ENCODE measurements at places on chromosomes 2 and 18.
A peak's percentile ranks its signal among the peaks of the same experiment; 100 is the strongest.

- DNase-seq, result no peak
Observed at GRCh38 chr18:75087119-75088020, 121.6 kb downstream of the PTGR3 start.

DNA sequence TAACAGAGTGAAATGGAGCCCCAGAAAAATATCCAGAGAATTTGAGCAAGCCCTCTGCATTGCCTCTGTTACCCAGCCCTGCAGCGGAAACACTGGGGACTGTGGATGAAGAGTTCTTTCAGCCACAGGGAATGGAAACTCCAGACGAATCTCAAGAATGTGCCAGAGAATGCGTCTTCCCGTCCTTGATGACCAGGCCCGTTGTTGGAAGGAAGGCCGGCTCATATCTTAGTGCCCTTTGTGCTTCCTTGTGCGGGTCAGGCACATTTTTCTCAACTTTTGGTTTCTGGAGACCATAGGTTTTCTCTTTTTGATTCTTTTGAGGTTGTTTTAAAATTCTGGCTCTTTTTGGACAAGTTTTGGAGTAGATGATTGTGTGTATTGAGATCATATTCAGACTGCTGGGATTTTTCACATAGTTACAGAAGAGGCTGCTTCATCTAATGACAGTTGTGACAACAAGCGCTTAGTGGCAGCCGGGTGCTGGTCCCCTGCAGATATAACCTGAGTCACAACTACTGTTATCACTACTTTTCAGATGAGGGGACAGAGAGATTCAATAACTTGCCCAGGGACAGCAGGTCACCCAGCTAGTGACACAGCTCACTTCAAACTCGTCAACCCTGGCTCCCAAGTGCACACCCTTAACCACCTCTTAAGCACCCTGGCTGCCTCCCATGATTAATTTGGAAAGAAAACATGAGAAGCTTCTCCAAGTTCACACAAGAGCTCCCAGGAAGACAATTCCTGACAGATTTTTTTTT lies 15.7 kb downstream of the MAL start:
- DNase-seq, result no peak

GRCh38 chr2:233593201-233593600 lies 24.2 kb upstream of the UGT1A8 start:
- no peak for DNase-seq

DNA sequence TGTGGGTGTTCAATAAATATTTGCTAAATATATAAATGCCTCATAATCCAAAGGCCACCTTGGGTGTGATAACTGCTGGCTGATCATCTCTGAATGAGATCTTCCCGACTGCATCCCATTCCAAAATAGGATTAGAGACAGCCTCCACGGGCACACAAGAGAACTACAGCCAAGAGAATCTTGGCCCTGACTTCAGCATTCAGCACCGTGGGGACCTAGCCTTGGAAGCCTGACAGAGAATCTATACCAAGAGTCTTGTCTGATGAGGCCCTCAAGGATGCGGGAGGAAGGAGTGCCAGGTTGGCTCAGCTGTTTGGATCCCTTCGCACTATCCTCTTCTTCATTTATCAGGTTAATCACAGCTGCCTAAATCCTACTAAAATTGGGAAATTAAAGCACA lies 85.8 kb downstream of the RBM43 start:
- DNase-seq, result no peak

DNA sequence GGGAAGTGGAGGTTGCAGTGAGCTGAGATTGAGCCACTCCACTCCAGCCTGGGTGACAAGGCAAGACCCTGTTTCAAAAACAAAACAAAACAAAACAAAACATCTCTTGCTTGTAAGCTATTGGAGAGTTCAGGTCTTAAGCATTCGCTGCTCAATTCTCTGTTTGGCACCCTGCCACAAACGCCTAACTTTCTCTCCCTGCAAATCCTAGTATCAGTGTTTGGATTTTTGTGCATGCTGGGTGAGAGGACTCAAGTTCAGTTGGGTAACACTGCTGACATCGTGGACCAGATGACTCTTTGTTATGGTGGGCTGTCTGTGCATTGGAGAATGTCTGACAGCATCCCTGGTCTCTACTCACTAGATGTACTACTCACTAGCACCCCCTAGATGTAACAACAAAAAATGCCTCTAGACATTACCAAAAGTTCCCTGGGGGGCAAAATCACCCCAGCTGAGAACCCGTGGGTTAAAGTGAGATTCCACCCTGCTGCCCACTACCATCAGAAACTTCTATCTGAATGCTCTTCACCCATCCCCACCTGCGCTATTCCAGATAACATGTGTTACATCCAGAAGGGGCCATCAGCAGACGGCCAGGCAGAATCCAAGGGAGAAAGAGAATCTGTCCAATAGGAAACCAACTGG lies 50.9 kb downstream of the CACNB4 start:
- peak; percentile 2 for DNase-seq

DNA sequence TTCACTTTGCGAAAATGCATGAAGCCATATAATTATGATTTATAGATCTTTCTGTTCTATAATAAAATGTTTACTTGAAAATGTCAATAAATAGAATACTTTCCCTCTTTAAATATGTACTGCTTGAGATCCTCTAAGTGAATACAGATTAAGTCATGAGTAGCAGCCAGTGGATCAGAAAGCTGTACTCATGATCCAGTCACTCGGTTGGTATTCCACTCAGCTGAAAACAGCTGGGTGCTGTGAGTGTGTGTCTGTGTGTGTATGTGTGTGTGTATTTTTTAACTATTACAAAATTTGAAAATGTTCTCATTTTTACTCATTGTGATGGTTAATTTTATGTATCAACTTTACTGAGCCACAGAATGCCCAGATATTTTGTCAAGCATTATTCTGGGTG lies 141.6 kb upstream of the CYP26B1 start:
- no peak for DNase-seq

- DNase-seq, result no peak
Observed at GRCh38 chr2:96205888-96206287, 2.7 kb downstream of the STARD7 start.

DNA sequence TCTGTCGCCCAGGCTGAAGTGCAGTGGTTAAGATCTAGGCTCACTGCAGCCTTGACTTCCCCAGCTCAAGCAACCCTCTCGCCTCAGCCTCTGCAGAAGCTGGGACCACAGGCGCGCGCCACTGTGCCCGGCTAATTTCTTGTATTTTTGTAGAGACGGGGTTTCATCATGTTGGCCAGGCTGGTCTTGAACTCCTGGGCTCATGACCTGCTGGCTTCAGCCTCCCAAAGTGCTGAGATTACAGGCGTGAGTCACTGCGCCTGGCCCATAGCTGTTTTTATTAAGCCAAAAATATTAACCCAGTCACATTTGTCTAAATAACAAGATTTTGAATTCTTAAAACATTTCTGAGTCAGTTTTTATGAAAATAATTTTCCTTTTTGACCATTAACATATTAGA lies 6.3 kb upstream of the SFT2D3 start:
- DNase-seq, result no peak

- peak; percentile 2 for DNase-seq
Observed at GRCh38 chr2:189835855-189836558, 51.8 kb downstream of the PMS1 start.

GRCh38 chr2:20062615-20063545 lies 11.5 kb upstream of the LAPTM4A start:
- DNase-seq, result no peak

- DNase-seq, result no peak
Observed at GRCh38 chr2:37427241-37427640, 82.8 kb downstream of the QPCT start.

DNA sequence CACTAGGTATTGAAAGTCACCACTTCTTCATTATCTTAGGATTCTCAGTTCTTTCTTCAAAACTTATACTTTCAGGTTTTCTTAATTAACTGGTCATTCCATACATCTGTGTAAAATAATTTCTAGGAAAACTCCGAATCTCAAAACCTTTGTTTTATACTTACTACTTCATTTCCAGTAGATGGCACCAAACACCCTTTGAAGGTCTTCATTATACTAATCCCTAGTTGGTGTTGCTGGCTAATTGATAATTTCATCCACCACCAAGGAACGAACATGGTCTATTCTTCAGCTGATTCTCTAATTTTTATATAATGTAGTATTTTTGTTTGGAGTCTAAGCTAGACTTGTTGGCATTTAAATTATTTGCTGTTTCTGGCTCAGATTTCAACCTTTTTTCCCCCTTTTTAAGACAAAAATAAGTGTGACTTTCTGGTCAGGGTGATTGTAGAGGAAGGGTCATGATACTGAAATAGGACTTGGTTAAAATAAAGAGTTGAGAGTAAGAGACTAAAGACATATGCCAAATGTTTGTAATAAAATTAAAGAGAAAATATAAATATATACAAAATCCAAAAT lies 2.8 kb upstream of the MXD1 start:
- DNase-seq, result peak; percentile 52

GRCh38 chr2:12819103-12819475 lies 102.4 kb downstream of the TRIB2 start:
- no peak for DNase-seq

- DNase-seq, result no peak
Observed at GRCh38 chr2:174929786-174930185, 75.4 kb downstream of the CHN1 start.

DNA sequence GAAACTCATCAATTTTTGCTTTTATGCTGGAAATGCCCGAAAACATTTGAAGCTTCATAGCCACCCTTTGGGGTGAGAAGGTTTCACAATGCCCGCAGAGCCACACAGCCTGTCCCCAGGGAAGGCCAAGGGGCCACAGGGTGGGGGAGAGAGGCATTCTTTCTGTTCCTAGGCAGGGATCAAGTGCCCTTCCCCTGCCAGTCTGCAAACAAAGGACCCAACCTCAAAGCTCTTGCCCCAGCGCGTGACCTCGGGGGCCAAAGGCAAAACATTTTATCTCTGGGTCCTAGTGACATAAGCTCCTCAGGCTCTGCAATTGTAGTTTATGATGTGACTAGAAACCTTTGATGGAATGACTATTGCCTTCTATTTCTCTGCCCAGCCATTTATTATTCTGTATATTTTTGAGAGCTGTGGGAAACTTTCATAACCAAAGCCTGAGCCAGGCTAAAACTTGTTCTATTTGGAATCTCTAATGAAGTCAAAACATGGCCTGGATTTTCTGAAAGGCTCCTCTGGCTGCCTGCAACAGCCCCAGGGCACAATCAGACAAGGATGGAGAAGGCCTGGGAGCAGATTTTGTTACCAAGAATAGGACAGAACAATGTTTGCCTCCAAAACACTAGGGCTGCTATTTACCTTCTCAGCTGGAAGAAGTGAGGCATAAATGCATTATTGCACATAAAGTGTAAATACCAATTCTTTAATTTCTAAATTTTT lies 137.2 kb upstream of the KCTD1 start:
- peak; percentile 42 for DNase-seq

All from NCI-H146 (cell line).